ENCODE measurements at places on chromosomes 5 and 9.

- DNase-seq, result no peak
These were observed 10.0 kb downstream of the GPX3 start for GRCh38 chr5:151030379-151030778.

DNA sequence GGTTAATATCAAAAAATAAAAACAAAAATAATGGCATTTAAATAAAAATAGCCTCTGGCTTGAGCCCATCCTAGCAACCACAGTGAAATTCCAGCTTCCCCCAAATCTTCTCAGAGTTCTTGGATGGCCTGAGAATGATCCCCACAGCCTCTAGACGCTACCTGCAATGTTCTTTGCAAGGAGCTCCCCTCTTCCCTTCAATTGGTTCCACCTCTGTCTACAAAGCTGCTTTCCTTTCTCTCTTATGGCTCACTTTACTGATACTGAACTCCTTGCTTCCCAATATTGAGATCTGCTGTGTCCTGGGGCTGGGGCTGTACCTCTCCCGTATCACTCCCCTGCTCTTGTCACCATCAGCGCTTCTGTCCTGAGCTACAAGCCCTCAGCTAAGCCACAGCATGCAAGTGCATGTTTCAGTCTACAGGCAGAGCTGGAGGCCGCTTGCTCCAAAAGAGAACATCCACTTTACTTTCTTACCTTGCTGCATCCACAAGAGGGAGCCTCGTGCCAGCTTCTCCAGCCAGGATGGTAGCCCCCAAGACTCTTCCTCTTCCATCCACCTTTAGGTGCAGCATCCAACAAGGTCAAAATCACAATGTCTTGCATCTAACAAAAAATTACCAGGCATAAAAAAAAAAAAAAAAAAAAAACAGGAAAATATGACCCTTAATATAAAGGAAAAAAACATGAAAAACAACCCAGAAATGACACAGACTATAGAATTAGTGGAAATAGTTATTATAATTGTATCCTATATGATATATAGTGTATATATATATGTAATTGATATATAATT, 57.4 kb upstream of the PRSS3 start:
- no peak for DNase-seq

GRCh38 chr5:169080448-169080911, 220.5 kb downstream of the SLIT3 start:
- no peak for DNase-seq

GRCh38 chr5:65132386-65132785, 349.3 kb downstream of the ADAMTS6 start:
- no peak for DNase-seq

DNA sequence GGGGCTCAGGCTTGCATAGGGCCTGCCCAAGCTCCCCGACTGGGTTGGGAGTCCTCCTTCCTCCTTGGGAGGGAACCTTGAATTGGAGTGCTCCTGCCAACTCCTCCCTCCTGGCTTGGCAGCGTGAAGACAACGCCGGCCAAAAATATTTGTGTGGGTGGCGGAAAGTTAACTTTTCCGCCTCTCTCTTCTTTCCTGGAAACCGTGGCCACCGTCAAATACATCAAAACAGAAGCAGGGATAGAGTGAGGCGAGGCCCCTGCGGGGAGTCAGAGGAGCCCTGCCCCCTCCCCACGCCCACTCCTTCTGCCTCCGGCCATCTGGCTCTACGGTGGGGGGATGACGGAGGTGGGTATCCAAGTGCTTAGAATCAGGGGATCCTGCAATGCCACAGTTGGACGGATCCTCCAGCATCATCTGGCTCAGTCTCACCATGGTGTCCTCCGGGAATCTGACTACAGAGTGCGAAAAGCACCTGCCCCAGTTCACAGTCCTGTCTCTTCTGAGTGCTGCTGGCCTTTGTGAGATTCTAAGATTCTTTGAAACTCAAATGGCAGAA, 25.2 kb upstream of the SYNPO start:
- no peak for DNase-seq

- no peak for DNase-seq
These were observed 201.2 kb downstream of the EBF1 start for GRCh38 chr5:158898185-158899177.

GRCh38 chr9:107874137-107874536, 384.6 kb upstream of the KLF4 start:
- no peak for DNase-seq

- no peak for DNase-seq
These were observed 64.2 kb upstream of the PRSS3 start for GRCh38 chr9:33731142-33731541.

GRCh38 chr5:2038321-2039179, 155.8 kb upstream of the IRX4 start:
- DNase-seq, result no peak

GRCh38 chr5:57779383-57780223, 297.0 kb upstream of the ACTBL2 start:
- DNase-seq, result no peak

GRCh38 chr5:346229-346935, 24.9 kb downstream of the AHRR start:
- no peak for DNase-seq

DNA sequence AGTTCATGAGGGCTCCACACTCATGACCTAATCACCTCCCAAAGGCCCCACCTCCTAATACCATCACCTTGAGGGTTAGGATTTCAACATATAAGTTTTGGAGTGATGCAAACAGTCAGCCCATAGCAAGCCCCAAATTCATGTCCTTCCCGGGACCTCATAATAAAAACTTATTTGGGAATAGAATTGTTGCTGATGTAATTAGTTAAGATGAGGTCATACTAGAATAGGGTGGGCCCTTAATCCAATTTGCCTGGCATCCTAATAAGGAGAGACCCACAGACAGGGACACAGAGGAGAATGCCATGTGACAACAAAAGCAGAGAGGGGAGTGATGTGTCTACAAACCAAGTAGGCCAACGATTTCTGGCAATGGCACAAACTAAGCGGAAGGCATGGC, 347.1 kb downstream of the ARHGEF28 start:
- no peak for DNase-seq

- DNase-seq, result no peak
These were observed 23.5 kb downstream of the MAPKAP1 start for GRCh38 chr9:125683486-125683885.

- no peak for DNase-seq
These were observed 25.1 kb downstream of the CEMIP2 start for GRCh38 chr9:71743217-71743705.

- no peak for DNase-seq
These were observed 5.6 kb upstream of the OMD start for GRCh38 chr9:92429836-92430235.

DNA sequence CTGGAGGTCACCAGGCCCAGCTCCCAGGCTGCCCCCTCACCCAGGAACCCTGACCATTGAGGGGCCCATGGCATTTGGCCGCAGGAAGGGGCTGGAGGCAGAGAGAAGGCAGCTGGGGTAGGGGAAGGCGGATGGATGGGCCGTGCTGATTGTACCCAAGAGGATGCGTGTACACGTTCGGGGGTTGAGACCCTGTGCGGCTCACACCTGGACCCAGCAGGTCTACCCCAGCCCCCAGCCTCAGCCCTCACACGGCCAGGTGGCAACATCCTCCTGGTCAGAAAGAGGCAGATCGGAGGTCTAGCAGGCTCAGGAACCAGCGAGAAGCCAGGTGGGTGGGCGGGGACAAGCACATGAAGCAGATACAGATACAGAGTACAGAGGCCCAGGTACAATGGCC, 33.7 kb downstream of the NACC2 start:
- no peak for DNase-seq

DNA sequence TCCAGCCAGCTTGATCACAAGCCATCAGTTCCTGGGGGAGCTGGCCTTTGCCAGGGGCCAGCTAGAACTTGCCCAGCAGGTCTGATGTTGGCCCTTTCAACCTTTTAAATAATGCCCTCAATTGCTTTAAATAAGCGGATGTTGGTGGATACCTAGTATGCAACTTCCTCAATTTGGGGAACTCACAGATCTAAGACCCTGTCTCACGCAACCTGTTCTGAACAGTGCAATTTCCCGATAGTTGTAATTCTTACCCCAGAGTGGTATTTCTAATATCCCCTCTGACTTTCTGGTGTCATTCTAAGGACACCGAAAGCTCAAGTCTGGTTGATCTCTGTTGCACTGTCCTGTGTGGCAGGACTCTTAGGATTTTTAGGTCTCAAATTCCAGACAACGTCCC, 23.1 kb downstream of the GALNT12 start:
- DNase-seq, result no peak

DNA sequence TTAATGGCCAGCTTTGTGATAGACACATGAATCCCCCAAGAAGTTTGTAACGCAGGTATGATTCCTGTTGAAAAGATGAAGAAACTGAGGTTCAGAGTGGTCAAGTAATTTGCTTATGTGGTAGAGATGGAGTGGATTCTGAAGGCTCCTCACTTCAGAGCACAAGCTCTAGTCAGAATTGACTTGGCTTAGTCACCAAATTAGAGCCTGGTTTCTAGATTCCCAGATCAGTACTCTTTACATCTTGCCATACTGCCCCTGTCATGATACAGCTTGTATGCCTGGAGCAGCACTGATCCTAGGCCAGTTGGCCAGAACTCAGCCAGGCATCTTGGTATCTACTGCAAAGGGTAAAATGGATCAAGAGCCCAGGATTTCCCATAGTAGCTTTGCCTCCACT, 284.4 kb upstream of the RFX3 start:
- no peak for DNase-seq

GRCh38 chr9:93222890-93223259, 38.9 kb downstream of the WNK2 start:
- no peak for DNase-seq

- no peak for DNase-seq
These were observed 241.0 kb upstream of the KIF2A start for GRCh38 chr5:62065050-62065449.

GRCh38 chr9:8457055-8457454, 657.5 kb upstream of the DMAC1 start:
- DNase-seq, result no peak

DNA sequence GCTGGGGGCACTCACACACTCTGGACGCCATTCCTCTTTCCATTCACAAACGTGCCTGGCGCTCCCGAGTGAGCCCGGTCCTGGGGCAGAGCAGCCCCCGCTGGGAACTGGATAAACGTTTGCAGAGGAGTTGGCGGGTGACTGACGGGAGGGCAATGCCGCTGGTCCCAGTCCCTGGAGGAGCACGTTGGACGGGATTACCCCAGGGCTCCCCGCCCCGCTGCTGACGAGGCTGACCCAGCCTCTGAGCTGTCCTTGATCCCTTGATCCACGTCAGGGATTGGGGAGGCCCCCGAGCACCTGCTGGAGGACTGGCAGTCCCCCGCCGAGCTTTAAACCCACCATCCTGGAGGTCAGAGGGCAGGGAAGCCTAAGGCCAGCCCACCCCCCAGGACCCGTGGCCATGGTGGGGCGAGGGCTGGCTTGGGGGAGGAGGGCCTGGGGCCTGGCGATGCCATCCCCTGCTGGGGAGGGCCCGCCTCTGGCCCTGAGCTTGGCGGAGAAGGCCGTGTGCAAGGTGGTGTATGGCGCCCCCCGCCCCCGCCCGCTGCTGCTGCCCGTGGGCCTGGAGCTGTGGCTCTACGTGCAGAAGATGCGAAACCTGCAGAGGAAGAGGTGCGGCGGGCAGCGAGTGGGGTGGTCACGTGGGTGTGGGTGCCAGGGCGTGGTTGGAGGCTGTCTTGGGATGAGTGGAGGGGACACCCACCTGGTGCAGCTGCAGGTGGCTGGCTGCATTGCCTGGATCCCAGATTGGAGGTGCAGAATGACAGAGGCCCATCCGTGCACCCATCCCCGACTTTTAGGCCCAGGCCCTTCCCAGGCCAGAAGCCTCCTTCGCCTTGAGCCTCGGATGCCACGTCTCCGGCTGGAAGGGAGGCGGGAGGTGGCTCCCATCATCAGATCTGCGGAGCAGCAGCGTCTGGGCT, 4.5 kb downstream of the GPSM1 start:
- DNase-seq, result no peak

DNA sequence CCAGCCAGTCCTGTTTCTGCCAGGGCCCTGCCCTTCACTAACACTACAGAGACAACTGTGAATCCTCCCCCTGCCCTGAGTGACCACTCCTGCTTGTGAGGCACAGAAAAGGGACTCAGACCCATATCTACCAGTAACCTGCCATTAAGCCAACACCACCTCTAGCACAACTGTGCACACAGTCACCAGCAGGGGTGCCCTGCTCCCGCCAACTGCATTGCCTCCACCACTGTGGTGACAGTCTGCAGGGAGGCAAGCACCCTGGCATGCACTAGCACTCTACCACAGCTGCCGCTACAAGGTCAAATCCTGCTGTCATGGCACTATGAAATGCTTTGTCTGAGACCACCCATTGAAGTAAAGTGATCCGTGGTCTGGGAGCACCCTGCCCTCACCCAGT, 1028.5 kb upstream of the CDH9 start:
- no peak for DNase-seq

- no peak for DNase-seq
These were observed 62.1 kb downstream of the GADD45G start for GRCh38 chr9:89666950-89667349.

GRCh38 chr5:40477856-40478546, 201.7 kb upstream of the PTGER4 start:
- DNase-seq, result no peak

DNA sequence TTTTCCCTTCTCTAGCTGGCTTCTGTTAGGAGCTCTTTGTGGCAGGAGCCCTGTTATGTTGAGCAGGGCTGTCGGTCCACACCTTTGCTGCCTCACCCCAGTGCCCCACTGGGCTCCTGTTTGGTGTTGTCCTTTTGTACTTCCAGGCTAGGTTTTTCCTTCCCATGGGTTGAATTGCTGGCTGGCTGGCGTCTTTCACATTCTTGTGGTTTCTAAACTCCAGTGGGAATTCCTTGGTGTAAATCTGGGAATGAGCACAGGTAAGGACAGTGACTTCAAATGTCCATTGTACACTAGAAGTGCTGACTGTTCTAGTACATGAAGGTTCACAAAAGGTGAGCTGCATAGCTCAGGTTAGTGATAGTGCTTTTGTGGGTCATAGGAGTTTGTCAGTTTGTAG, 30.4 kb downstream of the RASGRF2 start:
- DNase-seq, result no peak

Data from cortex of kidney (tissue), 1 donor.